ENCODE measurements at places on chromosomes 3 and 15.

DNA sequence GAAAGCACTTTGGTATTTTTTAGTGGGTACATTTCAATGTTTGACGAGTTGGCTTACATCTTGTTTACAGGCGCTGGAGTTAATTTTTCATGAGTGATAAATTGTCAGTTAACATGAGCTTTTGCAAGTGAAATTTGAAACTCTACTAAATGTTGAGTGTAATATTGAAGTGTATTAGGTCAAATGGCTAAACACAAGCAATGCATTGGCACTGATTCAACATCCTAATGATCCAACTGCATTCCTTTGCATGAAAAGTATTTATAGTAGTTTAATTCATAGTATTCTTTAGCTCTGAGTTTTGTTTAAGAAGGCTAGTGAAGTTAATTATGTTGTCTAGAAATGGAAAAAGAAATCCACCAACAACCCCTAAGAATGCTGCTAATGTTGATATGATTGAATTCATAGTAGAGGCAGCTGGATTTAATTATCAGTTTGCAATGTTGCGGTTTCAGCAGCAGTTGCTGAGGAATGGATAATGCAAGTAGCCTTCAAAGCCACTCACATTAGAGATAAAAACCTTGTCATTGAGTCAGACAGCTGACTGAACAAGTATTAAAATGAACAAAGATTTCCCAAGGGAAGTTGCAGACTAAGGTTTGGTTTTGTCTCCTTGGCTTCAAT is 245.6 kb upstream of the GOLIM4 start:
- DNase-seq = no peak

GRCh38 chr3:130997289-130997688 is 29.3 kb downstream of the ASTE1 start:
- no peak for DNase-seq

- DNase-seq = no peak
These were observed 64.8 kb upstream of the HEG1 start for GRCh38 chr3:125120379-125121122.

DNA sequence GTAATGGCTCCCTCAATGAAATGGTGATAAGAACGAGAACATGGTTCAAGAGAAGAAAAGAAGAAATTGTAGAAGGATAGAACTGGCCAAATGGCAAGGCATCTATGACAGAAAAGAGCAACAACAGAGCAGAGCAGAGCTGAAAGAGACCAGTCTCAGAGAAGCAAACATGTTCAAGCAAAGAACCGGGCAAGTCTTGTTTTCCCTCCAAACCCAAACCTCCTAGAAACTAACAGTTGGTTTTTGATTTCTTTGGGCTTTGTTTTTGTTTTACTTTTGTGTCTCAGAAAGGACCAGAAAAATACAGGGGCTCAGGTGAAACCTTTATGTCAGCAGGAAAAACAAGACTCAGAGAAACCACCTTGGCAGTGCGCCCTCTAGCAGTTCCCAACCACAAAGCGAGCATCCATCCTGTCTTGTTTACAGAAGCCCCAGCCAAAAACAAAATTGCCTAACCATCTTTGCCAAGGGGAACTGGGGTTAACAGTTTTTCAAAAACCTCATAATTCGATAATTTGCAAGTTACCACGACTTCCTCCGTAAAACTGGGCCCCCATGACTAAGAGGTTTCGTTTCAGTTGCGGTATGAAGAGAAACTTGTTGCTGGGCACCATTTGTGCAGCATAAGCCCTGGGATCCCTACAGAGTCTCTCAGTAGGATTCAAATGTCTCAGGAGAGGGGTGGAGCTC is 159.2 kb upstream of the SLC24A5 start:
- DNase-seq = no peak

DNA sequence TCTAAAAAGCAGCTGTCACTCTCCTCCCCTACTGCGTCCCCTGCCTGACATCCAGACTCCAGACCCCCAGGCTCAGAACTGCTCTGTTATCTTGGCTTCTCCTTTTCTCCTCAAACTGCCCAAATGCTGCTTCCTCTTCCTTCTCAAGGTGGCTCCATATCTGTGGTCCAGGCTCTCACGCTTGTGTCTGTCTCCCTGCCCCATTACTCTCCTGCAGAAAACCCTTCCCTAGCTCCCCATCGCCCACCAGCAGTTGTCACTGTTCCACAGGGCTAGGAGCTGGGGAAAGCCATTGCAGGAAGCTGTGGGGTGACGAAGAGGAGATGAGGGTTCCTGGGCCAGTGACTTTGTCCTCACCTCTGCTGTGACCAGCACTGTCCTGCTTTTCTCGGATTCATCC is 30.7 kb upstream of the CGNL1 start:
- no peak for DNase-seq

GRCh38 chr3:181289306-181289705 is 299.8 kb upstream of the DNAJC19 start:
- DNase-seq = no peak

GRCh38 chr15:45139770-45140169 is 10.0 kb downstream of the DUOX1 start:
- no peak for DNase-seq

DNA sequence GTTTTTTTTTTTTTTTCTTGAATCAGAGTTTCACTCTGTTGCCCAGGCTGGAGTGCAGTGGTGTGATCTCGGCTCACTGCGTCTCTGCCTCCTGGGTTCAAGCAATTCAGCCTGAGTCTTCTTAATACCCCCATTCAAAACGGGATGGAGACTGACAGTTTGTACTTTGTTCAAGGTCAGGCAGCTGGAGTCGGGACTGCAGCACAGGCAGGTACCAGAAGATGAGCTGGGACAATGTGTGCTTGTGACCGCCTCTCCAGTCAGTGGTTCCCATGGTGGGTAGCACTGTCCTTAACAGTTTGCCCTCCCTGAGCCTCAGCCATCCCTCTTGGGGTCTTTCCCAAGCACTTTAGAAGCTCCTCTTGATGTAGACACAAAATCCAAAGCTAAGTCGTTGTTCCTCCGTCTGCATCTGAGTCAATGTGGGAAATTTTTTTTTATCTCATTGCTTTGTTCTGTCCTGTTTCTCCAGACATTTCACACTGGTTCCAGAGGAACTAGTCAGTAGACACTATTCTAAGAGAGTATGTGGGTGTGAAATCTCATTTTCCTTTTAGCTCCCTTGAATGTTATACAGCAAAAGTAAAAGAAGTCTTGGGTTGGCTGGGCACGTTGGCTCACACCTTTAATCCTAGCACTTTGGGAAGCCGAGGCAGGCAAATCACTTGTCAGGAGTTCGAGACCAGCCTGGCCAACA is 5.3 kb upstream of the TTLL13 start:
- no peak for DNase-seq

DNA sequence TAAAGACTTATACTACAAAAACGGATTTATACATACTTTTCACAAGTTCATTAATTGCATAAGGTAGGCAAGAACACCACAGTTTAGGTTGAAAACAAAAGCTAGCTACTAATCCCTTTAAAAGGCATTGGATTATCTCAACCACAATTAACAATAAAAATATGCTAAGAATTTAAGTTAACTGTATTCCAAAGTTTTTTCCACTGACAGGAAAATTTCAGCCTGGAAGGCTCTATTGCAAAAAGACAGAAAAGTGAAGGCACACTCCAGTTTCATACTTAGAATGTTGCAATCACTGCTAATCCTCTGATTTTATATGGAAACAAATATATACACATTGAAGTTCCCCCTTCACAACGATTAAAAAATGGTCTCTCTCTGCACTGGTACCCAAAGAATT is 71.5 kb downstream of the TJP1 start:
- no peak for DNase-seq

- no peak for DNase-seq
These were observed 327.1 kb upstream of the GOLIM4 start for GRCh38 chr3:168422843-168423242.

- no peak for DNase-seq
These were observed 156.8 kb upstream of the CDIN1 start for GRCh38 chr15:36422631-36423030.

DNA sequence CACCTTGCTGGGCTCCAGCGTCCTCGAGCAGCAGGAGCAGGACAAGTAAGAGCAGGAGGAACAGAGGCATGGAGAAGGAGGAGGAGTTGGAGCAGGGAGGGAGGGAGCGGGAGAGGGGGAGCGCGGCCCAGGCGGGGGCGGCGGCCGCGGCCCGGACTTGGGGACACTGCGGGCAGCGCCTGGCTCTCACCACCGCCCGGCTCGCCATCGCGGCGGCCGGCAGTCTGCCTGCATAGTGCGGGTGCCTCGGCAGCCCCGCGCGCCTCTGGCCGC is 440 bp downstream of the DCBLD2 start:
- no peak for DNase-seq

GRCh38 chr15:77122576-77122975 is 51.7 kb upstream of the TSPAN3 start:
- no peak for DNase-seq

DNA sequence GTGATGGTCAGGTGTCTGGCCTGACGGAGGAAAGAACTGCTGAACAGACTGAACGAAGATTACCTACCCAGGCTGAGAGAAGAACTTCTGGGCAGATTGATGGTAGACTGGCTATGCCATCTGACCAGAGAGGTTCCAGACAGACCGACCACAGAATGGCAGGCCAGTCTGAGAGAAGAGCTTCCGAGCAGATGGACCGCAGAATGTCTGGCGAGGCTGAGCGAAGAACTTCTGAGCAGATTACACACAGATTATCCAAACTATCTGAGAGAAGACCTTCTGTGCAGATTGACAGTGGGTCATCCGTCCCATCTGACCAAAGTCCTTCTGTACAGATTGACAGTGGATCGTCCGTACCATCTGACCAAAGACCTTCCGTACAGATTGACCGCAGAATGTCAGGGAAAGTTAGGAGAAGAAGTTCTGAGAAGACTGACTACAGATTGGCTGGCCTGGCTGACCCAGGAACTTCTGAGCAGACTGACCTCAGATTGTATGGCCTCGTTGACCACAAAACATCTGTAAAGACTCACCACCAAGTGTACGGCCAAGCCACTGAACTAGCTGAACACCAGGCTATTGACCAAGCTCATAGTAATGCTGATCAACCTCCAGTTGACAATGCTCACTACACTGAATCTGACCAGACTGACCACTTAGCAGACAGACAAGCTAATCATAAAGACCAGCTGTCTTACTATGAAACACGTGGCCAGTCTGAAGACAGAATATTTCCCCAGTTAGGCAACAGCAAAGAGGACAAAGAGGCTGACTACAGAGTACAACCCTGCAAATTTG is 812 bp downstream of the TEX55 start:
- DNase-seq = no peak

DNA sequence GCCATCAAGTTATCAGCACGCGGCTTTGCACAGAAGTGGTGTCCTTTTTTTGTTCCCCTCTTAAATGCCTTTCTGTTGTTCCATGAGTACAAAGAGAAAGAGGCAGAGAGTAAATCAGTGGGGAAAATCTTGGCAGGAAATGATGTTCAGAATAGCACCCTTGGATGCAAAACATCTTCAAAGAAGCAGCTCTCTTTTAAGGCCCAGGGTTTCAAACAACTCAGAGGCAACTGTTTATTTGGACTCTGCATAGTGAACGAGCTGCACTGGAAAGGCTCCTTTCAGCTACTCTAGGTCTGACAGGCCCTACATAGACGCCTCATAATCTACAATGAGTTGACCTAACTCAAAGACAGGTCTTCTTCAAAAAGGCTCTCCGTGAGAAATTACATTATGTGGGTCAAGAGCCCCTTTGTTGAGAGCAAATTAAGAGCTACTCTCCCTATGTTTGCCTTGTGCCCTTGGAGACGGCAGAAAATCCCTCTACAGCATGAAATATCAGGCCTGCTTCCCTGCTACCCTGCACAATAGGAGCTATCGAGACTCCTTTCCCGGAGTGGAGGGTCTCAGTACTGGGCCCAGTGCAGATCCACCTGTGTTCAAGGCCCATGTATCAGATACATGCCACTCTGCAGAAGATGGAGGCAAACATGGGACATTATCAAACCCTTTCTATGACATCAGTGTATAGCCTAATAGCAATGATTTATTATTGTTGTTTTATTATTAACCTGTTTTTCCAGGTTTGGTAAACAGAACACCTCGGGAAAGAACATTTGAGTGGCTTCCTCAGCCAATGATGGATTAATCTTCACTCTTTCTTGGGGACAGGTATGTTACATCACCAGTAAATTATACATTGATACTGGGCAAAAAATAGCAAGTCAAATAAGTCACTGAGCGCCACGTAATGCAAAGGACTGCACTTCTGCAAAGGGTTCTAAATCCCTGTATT is 53.1 kb downstream of the HEG1 start:
- no peak for DNase-seq

DNA sequence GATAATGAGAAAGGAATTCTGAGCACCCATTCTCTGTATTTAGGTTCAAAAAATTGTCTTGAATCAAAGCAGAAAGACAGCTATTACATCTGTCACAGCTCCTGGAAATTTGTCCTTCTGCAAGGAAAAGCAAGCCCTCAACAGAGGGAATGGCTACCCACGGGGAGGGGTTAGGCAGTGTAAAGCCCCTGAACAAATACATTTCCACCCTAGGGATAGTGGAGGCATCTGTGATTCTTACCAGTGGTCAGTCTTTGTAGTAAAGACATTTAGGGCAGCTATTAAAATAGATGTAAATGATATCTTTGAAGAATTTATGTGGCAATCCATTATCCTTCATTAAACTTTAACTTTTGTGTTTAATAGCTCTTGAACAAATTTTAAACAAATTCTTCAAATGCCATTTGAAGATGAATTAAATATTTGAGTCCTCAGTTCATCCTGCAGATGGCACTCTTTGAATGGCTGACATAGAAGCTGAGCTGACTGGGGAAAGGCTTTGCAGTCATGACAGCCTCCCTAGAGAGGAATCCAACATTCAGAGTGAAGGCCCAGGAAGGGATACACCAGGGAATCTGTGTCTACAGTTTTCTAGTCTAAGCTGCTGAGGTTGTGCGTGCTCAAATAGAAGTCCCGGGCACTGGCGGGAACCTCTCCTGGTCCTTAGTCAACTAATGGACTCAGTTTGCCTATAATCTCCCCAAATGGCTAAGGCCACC is 359.7 kb upstream of the ROPN1 start:
- peak; percentile 73 for DNase-seq

DNA sequence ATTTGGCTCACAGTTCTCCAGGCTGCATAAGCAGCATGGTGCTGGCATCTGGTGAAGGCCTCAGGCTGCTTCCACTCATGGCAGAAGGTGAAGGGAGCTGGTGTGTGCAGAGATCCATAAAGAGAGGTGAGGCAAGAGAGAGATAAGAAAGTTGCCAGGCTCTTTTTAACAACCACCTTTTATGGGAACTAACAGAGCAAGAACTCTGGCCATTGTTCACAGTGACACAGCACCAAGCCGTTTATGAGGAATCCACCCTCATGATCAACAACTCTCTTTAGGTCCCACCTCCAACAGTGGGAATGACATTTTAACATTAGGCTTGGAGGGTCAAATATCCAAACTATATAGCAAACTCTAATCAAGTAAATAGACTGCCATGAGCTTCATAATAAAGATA is 557.2 kb upstream of the SUCLG2 start:
- no peak for DNase-seq

DNA sequence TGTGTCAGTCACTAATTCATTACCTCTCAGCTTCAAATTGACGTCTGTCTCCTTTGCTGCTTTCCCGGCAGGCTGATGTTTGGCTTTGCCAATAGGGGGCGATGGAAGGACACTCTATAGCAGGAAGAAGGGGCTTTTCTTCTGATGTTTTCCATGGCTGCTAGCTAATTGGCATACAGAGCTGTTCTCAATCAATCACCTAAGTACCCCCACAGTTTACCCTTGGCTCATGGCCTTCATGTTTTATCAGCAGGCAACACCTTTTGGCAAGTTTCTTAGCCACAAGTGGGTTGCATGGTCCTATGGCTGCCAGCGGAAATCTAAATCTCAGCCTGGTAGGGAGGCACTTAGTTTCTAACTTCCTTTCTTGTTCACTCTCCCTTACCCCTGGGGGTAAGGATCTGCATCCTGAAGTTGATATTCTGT is 45.0 kb downstream of the ESYT3 start:
- peak; percentile 22 for DNase-seq

Measured in kidney glomerular epithelial cell (primary cell).